ENCODE measurements at places on chromosomes 12 and 14.

- DNase-seq, result no peak
These were observed 165.7 kb downstream of the CAND1 start for GRCh38 chr12:67434671-67435370.

- no peak for DNase-seq
These were observed 26.9 kb upstream of the LGALS3 start for GRCh38 chr14:55102141-55102621.

GRCh38 chr12:58593557-58594304, 326.6 kb downstream of the LRIG3 start:
- no peak for DNase-seq

DNA sequence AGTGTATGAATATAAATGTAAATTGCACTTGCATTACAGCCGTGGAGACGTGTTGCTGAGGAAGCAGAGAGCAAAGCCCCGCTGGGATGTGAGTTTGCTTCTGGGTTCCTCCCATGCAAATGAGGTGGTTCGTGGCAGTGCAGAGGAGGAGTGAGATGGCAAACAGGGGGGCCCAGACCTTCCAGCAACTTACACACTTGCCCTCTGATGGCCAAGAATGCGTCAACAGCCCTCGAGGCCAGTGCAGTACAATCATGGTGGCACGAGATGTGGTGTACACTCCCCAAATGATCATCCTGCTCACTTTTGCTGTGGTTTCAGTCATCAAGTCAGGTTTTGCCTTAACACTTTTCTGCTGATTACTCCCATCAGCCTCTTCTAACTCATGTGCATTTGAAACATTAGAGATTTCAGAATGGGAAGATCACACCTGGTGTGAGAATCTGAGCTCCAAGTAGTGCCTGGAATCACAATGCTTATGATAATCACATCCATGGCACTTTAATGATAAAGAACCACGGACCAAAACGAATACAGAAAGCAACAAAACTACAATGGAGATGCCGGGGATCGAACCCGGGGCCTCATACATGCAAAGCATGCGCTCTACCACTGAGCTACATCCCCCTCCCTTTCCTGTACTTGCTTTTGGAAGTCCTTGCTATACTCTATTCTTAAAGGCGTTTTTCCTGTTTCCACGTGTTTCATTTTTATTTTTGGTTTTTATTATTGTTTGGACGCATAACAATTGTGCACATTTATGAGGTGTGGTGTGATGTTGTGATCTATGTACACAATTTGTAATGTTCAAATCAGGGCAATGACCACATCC, 7.0 kb upstream of the UBC start:
- DNase-seq, result no peak

DNA sequence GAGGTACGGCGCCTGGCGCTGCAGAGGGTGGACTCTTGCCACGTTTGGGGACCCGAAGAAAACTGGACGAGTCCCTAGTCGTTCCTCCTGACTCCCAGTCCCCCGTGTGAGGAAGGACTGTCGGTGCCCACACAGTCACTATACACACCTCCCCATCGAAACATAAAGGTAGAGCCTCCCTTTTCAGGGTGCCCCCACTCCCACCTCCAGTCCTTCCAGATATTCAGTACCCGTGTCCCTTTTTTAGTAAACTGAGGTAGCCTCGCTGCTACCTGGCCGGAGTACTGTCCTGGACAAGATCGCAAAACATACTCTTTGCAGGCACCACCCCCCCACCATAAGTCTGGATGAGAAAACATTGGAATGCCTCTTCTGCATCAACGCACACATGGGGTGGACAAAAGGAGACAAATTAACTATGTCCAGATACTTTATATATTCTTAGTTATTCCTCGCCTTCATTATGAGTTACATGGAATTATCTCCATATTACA, 610 bp upstream of the KMT2D start:
- DNase-seq, result no peak

GRCh38 chr14:104087981-104088850, 2.7 kb downstream of the ASPG start:
- no peak for DNase-seq

GRCh38 chr14:66649498-66649897, 141.6 kb downstream of the GPHN start:
- no peak for DNase-seq

GRCh38 chr14:77026166-77026929, 2.2 kb downstream of the IRF2BPL start:
- no peak for DNase-seq

- no peak for DNase-seq
These were observed 11.2 kb upstream of the CDC42BPB start for GRCh38 chr14:103068351-103069073.

- DNase-seq, result no peak
These were observed 8.2 kb upstream of the CCDC85C start for GRCh38 chr14:99612071-99612737.

DNA sequence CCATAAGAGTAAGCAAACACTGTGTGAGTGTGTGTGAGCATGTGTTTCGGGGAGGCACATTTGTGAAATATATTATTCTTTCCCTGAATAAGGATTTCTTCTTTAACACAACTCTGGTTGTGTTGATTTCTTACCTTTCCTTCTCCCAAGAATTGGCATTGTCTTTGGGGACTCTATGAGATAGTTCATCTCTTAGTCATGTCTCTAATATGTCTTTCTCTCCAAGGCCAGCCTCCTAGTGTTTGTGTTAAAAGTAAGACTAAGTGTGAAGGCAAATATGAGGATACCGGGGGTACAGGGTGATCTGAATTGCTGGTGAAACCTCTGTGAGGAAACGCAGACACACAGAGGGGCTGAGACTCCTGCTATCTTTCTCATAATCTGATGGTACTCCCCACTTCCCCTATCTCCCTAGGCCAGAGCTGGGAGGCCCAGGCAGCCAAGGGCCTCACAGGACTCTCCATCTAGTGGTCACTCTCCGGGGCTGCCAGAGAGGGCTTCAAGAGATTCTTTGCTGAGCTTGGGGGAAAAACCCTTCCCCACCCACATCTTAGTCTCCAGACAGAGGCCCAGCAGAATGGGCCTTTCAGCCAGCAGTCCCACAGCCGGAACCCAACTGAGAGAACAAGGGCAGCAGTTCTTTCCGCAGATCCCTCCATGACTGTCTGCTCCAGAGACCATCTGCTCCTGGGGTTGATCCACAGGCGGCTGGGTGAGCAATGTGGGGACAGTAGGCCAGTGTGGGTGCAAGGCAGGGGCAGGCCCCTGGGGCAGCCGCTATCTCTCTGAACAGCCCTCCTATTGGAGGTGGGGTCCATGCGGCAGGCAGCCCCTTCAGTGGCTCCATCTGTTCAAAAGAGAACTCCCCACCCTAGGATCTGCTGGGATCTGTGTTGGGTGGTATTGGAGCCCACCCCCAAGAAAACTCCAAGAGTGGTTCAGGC, 5.8 kb upstream of the HOXC12 start:
- no peak for DNase-seq

- no peak for DNase-seq
These were observed 330.4 kb downstream of the MED13L start for GRCh38 chr12:115946867-115947695.

- DNase-seq, result no peak
These were observed 17.2 kb downstream of the DPF3 start for GRCh38 chr14:72876710-72877063.

DNA sequence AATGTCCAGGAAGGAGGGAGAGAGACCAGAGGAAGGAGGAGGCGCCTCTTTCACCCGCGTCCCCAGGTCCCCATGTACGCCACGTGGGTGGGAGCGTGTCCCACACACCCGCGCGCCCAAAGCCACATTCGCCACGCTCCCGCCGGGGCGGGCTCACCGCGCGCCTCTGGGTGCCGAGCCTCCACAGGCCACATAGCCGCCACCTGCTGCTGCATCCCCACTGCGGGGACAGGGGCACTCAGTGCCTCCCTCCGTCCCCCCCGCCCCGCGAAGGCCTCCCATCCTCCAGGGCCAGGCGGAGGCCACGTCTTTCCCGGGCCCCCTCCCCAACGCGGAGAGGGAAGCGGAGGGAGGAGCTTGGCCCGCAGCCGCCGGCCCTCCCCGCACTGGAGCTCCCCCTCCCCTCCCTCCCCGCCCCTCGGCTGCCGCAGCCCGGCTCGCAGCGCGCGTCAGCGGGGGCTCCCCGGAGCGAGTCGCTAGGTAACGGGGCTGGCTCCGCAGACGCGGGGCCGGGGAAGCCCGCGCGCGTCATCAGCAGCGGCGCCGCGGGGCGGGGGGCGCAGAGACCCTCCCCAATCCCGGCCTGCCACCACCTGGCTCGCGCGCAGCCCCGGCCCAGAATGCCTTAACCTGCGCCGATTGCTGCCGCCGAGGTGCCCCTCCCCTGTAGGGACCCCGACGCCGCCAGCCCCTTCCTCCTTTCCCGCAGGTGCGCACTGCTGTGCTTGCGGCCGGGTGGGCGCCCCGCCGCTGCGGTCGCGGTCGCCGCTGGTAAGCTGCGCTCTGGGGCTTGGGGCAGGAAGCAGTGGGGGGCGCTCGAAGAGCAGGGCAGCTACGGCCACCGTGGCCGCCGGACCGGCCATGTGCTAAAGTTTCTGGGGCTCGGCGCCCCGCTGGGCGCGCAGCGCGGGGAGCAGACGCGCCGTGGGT, 536 bp upstream of the TUNAR start:
- DNase-seq, result peak; percentile 20

DNA sequence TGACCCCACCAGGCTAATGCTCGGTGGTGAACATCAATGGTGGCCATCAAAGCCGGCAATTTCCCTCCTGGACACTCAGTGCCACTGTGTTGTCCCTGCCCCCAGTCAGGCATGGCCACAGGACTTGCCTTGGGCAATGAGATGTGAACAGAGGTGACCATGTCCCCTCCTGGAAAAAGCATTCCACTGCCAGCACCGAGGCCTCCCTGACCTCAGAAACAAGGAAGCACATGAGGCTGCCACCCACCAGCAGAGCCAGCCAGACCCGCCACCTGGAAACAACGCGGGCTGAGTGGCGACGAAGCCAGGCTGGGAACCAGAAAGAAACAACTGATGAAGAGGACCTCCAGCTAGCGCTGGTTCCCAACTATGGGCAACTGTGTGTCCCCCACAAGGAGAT, 31.8 kb downstream of the ITPK1 start:
- no peak for DNase-seq

DNA sequence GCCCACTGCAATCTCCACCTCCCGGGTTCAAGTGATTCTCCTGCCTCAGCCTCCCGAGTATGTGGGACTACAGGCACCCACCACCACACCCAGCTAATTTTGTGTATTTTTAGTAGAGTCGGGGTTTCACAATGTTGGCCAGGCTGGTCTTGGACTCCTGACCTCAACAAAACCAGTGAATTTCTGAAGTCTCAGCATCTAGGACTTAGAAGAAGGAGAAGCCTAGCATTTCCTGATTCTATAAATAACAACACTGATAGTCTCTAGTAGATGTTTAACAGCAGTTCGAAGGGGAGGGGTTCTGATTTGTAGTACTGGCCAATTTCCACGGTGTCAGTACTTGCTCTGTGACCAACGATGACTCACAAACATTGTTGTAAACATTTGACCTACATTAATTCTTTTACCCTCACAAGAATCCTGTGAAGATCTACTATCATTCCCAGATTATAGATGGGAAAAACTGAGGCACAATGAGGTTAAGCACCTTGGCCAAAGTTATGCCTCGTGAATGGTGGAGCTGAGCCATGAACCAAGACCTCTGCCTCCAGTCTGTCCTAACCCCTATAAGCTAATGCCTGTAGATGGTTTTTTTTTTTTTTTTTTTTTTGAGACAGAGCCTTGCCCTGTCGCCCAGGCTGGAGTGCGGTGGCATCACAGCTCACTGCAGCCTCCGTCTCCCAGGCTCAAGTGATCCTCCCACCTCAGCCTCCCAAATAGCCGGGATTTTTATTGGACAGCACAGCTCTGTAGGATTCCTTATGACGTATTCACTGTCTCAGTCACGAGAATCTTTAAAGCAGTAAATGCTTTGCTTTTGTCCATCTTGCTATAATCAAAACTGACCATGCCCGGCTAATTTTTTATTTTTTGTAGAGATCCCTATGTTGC, 5.2 kb downstream of the P2RX4 start:
- DNase-seq, result no peak

- DNase-seq, result no peak
These were observed 396.9 kb upstream of the TMTC1 start for GRCh38 chr12:30180602-30181001.

DNA sequence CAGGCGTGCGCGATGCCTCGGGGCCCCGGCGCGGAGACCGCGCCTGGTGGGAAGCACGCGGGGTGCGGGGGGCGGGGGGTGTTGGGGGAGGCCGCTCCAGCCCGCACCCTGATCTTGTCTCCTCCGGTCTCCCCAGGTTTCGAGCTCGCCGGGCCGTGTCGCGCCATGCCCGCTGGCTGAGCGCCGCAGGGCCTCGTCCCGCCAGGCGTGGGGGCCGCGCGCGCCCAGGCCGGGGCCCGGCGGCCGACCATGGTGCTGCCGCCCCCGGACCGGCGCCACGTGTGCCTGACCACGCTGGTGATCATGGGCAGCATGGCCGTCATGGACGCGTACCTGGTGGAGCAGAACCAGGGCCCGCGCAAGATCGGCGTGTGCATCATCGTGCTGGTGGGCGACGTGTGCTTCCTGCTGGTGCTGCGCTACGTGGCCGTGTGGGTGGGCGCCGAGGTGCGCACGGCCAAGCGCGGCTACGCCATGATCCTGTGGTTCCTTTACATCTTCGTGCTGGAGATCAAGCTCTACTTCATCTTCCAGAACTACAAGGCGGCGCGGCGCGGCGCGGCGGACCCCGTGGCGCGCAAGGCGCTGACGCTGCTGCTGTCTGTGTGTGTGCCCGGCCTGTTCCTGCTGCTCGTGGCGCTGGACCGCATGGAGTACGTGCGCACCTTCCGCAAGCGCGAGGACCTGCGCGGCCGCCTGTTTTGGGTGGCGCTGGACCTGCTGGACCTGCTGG, 2.4 kb downstream of the TMEM121 start:
- DNase-seq, result no peak

- no peak for DNase-seq
These were observed 61.6 kb downstream of the EML1 start for GRCh38 chr14:99854831-99855230.

GRCh38 chr12:103884316-103884715, 43.3 kb upstream of the NT5DC3 start:
- no peak for DNase-seq

GRCh38 chr12:26627335-26627734, 205.7 kb downstream of the ITPR2 start:
- no peak for DNase-seq

DNA sequence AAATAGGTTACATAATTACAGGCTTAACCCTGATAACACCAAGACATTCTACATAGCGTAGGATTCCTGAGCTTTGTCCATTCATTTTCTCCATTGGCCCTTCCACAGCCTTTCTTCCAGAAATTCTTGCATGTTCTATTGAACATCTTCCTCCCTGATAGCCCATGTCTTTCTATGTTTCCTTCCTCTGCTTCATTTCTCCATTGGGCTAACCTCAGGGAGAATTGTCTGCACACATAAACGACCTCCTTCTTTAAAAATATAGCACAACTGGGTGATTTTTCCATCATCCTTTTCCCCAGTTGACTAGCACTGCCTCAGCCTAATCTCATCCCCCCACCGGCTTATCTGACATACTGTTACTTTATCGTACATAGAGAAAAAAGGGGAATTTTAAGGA, 11.2 kb downstream of the DIO2 start:
- no peak for DNase-seq

- no peak for DNase-seq
These were observed 103.0 kb upstream of the NTF3 start for GRCh38 chr12:5328669-5329517.

Measured in progenitor cell of endocrine pancreas (in vitro differentiated cells).